ENCODE measurements at places on chromosomes 13 and 19. TPM values are rescaled to one million over a fixed set of nuclear protein-coding genes. Genes with fewer than 3 reads are reported as not detected.
A peak's percentile ranks its signal among the peaks of the same experiment; 100 is the strongest.

ZNF471 gene
- total RNA-seq, result 1.5 TPM

GRK1 gene
- total RNA-seq, result not detected

SERTM1 gene
- total RNA-seq, result not detected

LRRC63 gene
- total RNA-seq, result 1.5 TPM

GRCh38 chr13:72430923-72431322, 296.5 kb downstream of the MZT1 start:
- DNase-seq, result no peak

- DNase-seq, result no peak
These were observed 904 bp upstream of the SOX1 start for GRCh38 chr13:112065867-112066623.

DNA sequence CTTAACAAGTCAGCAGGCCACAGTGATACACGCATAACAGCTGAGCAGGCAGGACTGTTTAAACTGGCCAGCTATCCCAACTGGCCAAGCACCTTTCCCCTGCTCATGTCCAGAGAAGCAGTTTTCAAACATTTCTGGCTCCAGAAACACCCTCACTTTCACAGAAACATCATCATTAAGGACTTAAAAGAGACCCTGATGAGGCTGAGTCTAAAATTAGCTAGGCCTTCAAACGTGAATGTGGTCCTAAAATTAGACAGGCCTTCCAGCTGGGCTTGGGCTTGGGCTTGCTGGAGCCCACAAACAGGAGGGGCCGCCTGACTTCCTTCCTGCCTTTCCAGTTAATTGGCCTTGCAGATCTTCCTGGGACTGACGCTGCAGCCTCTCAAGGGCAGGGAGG, 334.2 kb downstream of the DNAJC15 start:
- no peak for DNase-seq

GRCh38 chr19:6354098-6354674, 7.1 kb upstream of the CLPP start:
- DNase-seq, result no peak

- peak; percentile 41 for DNase-seq
These were observed 31.6 kb downstream of the CCNE1 start for GRCh38 chr19:29843180-29844051.

DNA sequence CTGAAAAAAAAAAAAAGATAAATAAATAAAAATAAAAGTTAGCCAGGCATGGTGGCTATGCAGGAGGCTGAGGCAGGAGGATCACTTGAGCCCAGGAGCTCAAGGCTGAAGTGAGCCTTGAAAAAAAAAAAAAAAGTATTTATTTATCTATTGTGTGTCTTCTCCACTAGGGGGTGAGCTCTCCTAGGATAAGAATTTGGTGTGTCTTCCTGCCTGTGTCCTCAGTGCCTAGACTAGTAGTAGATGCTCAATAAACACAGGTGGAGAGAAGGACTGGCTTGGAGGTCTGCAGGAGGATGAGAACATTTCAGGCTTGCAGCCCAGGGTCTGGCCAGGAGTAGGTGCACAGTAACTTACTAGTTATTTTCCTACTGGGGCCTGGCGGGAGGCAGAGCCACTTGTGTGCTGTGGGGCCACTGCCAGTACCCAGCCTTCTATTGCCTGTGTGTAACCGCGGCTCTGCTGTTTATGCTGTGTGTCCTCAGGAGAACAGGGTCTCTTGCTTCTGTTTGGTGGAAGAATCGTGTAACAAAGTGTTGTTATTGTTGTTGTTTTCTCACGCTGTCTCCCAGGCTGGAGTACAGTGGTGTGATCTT, 5.4 kb downstream of the LMTK3 start:
- DNase-seq, result no peak

DNA sequence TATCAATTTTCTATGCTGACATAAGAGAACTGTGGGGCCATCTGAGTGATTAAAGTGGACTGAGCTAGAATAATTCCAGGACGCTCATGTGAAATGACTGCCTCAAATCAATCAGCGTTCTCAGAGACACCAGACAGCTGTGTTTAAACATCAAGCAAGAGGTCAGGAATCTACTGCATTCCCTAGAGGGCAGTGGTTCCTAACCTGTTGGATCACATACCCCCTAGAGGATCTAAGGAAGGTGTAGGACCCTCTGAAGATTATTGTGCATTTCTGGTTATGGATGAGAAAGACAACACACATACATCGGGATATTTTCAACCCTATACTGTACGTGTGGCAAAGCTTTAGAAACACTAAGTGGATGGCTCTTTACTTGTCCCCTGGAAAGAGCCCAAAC, 51.8 kb upstream of the FREM2 start:
- no peak for DNase-seq
